ENCODE measurements at places on chromosomes 2 and 18. TPM values are rescaled to one million over a fixed set of nuclear protein-coding genes. Genes with fewer than 3 reads are reported as not detected.
A peak's percentile ranks its signal among the peaks of the same experiment; 100 is the strongest.

The PLA2R1 gene
- 6.6 TPM for total RNA-seq

GRCh38 chr2:86700690-86701089, 19.4 kb upstream of the RMND5A start:
- H3K27me3 ChIP-seq: no peaks in the 10 kb centered on the region
- no peak overlapping the region for H3K27ac ChIP-seq
- no peaks in the 10 kb centered on the region for H3K4me1 ChIP-seq
- no peak overlapping the region for H3K4me3 ChIP-seq
- no peak for DNase-seq

- peaks cover 5% of the 10 kb centered on the region for H3K4me1 ChIP-seq
- H3K36me3 ChIP-seq: no peaks in the 10 kb centered on the region
- DNase-seq: no peak
- no peak overlapping the region for H3K4me3 ChIP-seq
- H3K27ac ChIP-seq: no peak overlapping the region
- H3K27me3 ChIP-seq: no peaks in the 10 kb centered on the region
Observed at GRCh38 chr2:177547122-177547521, 154.5 kb downstream of the AGPS start.

- no peaks in the 10 kb centered on the region for H3K27me3 ChIP-seq
- H3K4me1 ChIP-seq: no peaks in the 10 kb centered on the region
- DNase-seq: no peak
- no peaks in the 10 kb centered on the region for H3K36me3 ChIP-seq
- H3K27ac ChIP-seq: no peak overlapping the region
Observed at GRCh38 chr2:99278793-99279291, 22.2 kb downstream of the LYG1 start.

DNA sequence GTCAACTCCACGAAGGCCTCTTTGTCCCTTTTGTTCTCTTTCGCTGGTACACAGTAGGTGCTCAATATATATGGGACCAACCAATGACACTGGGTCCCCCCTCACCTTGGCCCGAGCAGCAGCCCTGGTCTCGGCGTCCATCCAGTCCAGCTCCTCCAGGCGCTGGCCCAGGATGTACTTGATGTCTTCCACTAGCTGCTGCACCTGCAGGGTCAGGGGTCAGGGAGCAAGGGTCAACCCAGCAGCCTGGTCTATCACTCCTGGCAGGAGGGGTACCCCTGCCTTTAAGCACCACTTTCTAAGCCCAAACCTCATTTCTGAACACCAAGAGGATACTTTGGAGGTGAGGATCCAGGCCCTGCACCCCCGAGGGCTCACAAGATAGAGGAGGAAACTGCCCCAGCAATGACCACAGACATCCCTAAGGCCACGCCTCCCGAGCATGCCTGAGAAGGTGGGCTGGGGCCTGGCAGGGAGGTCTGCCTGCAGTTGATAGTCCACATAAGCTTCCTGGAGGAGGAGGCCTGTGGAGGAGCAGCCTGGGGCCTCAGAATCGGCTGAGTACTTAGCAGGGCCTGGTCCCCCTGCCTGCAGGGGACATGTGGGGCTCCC, 4.2 kb downstream of the ECEL1 start:
- no peaks in the 10 kb centered on the region for H3K4me1 ChIP-seq
- no peaks in the 10 kb centered on the region for H3K36me3 ChIP-seq
- no peak overlapping the region for H3K4me3 ChIP-seq
- H3K27ac ChIP-seq: no peak overlapping the region
- peaks cover 17% of the 10 kb centered on the region for H3K27me3 ChIP-seq
- DNase-seq: no peak

The ABCB11 gene
- total RNA-seq: 0.03 TPM

DNA sequence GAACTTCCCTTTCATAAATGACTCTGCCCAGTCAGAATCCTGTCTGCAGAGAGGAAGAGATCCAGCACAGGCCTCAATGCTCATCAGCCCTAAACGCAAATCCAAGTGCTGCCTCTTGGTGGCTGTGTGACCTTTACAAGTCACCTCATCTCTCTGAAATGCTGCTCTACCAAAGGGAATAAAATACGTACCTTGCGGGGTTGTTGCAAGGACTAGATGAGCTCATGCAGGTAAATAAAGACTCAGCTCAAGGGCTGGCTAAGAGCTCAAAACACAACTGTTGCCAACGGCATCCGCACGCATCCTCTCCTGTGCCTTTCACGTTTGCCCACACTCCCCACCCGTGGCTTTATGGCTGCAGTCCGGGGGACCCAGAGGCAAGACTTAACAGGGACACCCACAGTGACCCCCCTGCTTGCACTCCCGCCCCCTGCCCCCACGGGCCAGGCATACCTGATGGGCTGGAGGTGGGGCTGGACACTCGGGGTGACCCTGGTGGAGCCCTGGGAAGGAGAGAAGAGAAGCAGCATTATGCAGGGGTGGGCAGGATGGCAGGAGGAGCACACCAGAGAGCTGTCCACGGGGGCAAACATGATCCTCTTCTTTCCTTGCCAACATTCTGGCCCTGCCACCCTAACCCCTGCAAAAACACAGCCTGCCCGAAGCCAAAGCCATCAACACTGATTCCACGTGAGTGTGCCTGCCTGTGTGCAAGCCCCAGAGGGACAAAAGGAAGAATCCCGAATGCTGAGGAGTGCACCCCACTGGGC, 102.6 kb downstream of the TNS1 start:
- DNase-seq: no peak
- H3K27ac ChIP-seq: peak overlapping the region; percentile 32
- H3K4me3 ChIP-seq: no peak overlapping the region
- peaks cover 45% of the 10 kb centered on the region for H3K36me3 ChIP-seq
- H3K4me1 ChIP-seq: peaks cover 71% of the 10 kb centered on the region
- no peaks in the 10 kb centered on the region for H3K27me3 ChIP-seq

The DPP4 gene
- 74.8 TPM for total RNA-seq

All from kidney (tissue), 22 donors.